Hippocampal formation (tissue), 2 donors: ENCODE measurements at places on chromosomes 13 and 19.
A peak's percentile ranks its signal among the peaks of the same experiment; 100 is the strongest.

DNA sequence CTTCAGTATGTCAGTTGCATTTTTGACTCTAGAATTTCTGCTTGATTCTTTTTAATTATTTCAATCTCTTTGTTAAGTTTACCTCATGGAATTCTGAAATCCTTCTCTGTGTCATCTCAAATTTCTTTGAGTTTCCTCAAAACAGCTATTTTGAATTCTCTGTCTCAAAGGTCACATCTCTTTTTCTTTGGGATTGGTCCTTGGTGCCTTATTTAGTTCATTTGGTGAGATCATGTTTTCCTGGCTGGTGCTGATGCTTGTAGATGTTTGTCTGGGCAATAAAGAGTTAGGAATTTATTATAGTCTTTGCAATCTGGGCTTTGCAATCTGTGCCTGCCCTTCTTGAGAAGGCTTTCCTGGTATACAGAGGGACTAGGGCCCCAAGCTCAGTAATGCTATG is 18.5 kb upstream of the KBTBD7 start:
- DNase-seq: no peak

- DNase-seq: no peak
Observed at GRCh38 chr13:37476874-37477273, 121.7 kb downstream of the POSTN start.

DNA sequence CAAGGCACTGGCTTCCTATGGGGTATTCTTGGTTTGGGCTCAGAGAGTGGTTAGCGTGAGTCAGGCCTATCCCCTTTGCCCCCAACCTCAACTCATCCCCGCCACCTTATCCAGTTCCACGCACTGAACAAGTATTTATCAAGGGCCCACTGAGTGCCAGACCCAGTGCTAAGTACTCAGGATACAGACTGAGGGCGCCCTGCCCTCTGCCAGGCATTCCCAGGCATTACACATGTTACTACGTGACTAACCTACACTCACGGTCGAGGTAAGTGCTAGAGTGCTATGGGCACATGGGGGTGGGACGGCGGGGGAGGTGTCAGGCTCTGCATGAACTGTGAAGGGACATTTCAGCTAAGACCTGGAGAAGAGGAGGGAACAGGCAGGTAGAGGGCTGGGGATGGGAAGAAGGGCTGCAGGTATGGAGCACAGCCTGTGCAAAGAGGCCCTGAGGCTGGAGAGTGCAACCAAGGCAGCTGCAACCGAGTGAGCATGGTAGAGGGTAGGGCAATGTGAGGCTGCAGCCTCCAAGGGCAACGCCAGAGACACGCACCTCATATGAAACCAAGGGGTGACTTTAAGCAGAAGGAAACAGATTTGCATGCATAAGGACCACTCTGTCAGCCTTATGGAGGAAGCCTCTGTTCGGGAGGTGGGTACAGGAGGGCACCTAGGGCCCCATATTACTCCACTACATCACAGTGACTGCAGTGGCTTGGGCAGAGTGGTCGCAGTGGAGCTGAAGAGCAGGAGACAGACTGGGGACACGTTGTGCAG is 22.5 kb downstream of the DHRS12 start:
- DNase-seq: no peak

DNA sequence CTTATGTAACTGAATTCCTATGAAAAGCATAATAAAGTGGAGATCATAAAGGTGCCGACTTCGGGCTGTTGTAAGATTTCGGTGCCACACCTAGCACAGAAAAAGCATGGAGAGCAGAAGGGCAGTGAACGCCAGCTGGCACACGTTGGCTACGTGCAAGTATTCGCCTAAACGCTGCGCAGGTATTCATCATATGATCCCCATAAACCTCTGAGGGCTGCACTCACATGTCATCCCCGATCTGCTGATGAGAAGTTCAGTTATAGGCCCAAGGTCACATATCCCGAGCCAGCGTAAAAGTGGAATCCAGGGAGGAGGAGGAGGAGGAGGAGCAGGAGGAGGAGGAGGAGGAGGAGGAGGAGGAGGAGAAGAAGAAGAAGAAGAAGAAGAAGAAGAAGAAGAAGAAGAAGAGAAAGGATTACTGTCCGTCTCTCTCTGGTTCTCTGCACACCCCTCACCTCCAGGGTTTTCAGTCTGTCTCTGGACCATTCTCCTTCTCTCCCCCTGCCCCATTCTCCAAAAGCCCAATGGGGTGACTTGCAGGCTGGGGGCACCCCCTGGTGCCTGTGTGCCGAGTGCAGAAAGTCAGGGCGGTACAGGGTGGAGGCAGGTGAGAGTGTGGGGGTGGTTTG is 18.6 kb upstream of the CYP2S1 start:
- DNase-seq: no peak

GRCh38 chr19:30064348-30064699 is 122.3 kb downstream of the URI1 start:
- DNase-seq: no peak

DNA sequence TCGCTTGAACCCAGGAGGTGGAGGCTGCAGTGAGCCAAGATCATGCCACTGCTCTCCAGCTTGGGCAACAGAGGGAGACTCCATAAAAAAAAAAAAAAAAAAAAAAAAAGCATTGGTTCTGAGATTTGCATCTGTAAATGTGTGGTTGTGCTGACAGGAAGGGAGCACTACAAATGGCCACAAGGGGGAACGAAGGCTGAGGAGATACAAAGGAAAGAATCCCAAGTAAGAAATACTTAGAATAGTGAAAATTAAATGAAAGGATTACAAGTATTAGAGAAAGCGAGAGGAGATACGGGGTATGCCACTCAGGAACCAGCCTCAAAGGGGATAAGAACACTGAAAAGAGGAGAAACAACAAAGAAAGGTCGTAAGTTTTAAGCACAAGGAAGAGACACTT is 284.9 kb downstream of the KLF12 start:
- no peak for DNase-seq

DNA sequence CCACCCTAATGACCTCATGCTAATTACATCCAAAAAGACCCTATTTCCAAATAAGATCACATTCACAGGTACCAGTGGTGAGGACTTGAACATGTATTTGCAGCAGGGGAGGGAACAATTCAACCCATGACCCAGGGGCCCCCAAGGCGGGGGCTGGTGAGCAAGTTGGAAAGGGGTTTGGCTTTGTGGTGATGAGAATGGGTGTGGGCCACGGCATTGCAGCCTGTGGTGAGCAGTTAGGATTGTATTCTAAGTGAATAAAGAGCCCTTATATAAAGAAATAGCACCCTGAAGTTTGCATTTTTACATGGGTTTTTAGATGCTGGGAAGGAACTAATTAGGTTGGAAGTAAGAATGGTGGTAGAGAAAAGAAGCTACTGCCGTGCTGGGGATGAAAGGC is 694.2 kb downstream of the EFNB2 start:
- no peak for DNase-seq

GRCh38 chr19:48812094-48812929 is 1.5 kb upstream of the BCAT2 start:
- DNase-seq: peak; percentile 55

DNA sequence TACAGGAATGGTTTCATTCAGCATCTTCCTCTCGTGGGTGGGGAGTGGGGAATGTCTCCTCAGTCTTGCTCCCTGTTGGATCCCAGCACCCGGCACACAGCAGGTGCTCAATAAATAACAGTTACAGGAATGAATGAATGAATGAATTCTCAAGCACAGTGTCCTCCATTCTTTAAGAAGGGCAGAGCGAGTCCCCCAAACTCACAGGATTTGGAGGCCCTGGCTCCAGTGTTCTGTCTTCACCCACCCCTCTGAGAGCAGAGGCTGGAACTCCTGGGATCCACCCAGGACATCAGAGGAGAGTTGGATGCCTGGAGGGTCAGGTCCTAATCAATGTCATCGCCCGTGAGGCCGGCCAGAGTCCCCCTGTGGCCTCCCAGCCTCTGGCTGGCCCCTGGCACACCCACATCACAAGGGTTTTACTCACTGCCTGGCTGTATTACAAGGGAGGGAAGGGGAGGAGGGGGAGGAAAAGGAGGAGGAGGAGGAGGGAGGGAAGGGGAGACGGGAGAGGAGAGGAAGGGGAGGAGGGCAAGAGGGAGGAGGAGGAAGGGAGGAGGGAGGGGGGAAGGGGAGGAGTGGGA is 8.7 kb upstream of the CREB3L3 start:
- DNase-seq: no peak

- DNase-seq: no peak
Observed at GRCh38 chr13:95083758-95084157, 217.5 kb downstream of the ABCC4 start.

GRCh38 chr13:57640607-57641006 is 9.1 kb downstream of the PCDH17 start:
- no peak for DNase-seq

- no peak for DNase-seq
Observed at GRCh38 chr19:30023330-30023729, 81.3 kb downstream of the URI1 start.

DNA sequence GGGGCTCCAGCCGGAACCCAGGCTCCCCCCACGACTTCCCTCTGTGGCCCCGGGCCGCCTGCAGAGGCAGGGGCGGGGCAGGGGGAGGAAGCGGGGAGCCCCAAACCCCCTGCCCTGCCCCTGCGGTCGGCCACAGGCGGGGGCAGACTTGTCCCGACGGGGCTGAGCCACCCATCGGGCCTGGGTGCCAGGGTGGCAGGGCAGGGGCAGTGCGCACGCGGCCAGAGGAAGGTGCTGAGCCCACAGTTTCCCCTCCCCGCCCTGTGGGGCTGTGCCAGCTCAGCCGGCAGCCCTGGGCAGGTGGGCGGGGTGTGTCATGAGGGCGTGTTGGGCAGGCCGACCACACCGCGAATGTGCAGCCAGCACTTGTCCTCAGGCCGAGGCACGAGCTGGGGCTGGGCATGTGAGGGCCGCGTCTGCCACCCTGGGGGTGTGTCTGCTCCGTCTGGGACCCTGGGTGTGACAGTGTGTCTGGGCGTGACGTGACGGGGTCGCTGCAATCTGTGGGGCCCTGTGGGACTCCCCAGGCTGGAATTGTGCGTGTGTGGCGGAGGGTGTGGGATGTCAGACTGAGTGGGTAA is 17.7 kb downstream of the CCDC97 start:
- DNase-seq: no peak

DNA sequence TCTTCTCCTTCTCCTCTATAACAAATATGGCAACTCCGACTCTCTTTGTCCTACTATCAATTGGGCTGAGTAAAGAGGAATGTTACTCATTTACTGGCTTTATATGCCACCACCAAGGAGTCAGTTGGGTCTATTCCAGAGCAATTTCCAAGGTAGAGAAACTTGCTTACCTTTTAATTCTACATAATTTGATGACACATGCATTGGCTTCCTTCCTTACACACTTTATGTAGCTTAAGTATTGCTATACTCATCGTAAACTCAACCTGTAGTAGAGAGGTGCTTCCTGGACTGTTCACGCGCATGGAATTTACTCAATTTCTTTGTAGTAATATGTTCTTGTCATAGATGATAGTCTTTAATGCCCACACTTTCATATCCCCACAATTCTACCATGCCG is 160.7 kb downstream of the LMO7 start:
- no peak for DNase-seq

DNA sequence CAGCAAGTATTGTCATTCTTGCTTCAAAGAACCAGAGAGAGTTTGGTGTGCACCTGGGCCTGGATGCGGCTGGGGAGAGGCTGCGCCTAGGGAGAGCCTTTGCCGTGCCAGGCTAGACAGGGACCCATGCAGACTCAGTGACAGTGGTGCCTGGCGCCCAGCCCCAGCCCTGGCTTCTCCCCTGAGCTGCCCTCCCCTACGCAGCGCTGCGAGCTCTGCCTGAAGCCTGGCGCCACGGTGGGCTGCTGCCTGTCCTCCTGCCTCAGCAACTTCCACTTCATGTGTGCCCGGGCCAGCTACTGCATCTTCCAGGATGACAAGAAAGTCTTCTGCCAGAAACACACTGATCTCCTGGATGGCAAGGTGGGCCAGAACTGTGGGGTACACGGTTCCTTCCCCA is 12.0 kb downstream of the KMT2B start:
- DNase-seq: no peak

GRCh38 chr19:38287604-38288003 is 16.4 kb upstream of the C19orf33 start:
- DNase-seq: peak; percentile 29

GRCh38 chr19:28027116-28027515 is 1185.8 kb downstream of the UQCRFS1 start:
- no peak for DNase-seq

DNA sequence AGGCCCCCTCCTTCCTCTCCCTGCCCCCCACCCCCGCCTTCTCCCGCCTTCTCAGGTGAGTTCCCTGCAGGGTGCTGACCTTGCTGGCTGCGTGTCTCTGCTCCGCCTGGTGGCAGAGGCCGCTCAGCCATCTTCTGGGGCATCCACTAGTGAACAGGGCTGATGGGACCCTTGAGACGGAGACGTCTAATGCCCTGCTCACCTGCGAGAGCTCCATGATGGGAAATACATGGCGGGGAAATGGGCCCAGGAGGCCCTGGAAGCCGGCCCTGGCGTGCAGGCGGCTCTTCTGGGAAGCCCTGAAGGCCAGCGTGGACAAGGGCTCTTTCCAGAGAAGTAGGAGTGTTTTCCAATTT is 15.2 kb upstream of the F7 start:
- DNase-seq: no peak

- no peak for DNase-seq
Observed at GRCh38 chr13:74661851-74662250, 527.6 kb upstream of the KLF12 start.

DNA sequence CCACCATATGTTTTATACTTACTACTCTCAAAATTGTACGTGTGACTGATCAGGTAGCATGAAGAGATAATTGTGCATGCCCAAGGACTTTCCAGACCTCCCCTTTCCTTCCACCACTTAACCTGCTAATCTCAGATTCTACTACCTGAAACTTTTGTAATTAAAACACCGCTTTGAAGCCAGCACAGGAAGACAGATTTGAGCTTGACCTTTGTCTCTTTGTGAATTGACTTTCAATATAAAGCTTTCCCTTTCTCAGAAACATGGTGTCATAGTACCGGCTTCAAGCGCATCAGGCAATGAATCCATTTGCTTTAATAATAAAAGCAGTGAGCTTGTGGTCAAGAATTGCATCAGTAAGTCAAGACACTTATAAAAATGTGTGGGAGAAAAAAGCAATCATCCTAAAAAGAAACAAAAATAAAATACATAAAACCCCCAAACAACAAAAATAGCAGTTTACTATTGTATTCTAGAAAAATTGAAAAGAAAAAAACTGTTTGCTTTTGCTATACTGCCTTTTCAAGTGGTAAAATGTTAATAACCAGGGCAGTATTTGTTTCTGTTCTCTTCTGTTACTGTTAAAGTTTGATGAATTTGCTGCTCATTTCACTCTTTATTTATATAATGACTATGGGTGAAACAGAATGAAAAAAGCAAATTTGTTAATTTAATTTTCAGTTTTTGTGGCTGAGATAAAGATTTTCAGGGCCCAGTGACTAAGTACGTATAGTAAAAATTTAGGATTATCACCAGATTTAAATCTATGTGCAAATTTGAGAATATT is 2075.3 kb downstream of the PCDH9 start:
- no peak for DNase-seq

GRCh38 chr13:44667943-44668342 is 91.8 kb upstream of the TSC22D1 start:
- DNase-seq: no peak

GRCh38 chr19:39599116-39599515 is 3.2 kb upstream of the LGALS13 start:
- no peak for DNase-seq

- no peak for DNase-seq
Observed at GRCh38 chr19:4257025-4257424, 10.1 kb downstream of the YJU2 start.
